ENCODE measurements at places on chromosomes 12 and 14.

DNA sequence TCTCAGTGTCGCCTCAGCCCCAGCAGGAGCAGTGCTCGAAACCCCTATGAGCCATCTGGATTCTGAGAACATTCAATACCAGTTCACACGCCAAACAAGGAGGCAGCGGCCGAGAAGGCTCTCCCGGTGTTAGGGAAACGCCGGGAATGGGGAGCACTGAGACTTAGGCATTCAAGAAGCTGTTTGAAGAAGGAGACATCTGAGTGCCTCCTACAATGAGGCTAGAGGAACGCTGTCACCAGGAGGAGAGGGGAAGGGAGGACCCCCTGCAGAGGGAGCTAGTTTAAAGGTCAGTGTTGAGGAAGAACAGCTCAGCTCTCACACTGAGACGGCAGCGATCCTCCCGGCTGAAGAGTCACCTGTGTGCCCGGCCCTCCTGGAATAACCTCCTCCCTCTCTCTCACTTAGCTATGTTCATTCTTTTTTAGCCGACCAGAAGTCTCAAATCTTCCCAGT is 69.9 kb downstream of the SERPINA3 start:
- DNase-seq = no peak

GRCh38 chr12:106416273-106416672 is 58.7 kb downstream of the POLR3B start:
- DNase-seq = no peak

DNA sequence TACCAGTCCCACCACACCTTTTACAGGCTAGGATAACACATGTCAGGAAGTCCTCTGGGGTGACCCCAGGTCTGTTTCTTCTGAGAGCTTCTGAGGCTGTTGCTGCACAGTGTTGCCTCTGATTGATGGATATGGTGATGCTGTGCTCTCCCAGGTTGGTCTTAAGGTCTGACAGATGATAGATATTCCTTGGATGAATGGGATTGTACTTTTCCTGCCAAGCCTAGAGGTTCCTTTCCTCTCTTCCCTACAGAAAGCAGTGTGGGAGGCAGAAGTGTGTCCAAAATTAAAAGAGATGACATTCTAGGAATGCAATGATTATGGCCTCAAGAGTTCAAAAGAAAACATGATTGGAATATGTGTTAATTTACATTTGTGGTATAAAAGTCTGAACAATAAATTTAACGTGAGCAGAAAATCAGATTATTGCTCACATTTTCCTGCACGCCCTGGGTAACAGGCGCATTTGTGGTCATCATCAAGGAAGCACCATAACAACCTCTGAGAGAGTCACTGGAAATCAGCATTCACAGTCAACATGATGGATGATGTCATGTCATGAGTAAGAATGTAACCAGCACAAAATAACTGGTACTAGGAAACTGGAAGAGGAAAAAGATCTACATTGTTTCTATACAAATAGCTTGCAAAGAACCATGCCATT is 73.7 kb downstream of the BBS10 start:
- DNase-seq = no peak

GRCh38 chr12:101459642-101460346 is 15.3 kb upstream of the SPIC start:
- DNase-seq = no peak

GRCh38 chr12:53612978-53613377 is 13.2 kb downstream of the ATF7 start:
- no peak for DNase-seq

DNA sequence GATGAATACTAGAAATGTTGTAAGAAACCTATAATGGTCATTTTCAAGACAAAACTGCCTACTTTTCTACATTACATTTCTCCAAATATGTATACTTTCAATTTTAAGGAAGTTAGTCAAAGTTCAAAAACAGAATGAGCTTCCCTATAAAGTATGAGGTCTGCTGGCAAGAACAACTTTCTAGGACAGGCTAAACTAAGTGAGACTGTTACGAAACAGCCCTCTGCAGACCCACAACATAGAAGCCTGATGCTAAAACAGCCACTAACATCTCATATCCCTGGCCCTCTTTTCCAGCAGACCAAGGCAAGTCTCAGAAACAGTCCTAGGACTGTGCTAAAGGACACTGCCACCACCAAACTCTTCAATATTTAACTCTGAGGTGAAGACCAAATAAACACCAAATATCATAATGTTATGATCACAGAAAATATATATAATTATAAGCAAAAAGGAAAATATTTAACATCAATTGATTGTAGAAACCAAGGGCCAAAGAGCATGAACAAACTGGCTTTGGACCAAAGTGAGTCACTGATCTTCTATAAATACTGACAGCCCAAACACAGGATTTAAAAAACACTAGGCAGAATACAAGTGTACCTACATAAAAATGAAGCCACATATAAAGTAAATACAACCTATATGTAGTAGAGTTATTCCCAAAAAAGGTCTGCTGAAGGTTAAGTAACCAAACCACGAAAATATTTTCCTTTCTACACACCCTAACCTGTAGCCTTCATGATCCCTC is 27.7 kb downstream of the PPP4R3A start:
- peak; percentile 28 for DNase-seq

GRCh38 chr12:57370072-57370471 is 60.8 kb downstream of the R3HDM2 start:
- DNase-seq = no peak

- DNase-seq = no peak
These were observed 37.6 kb downstream of the CEP83 start for GRCh38 chr12:94421868-94422740.

DNA sequence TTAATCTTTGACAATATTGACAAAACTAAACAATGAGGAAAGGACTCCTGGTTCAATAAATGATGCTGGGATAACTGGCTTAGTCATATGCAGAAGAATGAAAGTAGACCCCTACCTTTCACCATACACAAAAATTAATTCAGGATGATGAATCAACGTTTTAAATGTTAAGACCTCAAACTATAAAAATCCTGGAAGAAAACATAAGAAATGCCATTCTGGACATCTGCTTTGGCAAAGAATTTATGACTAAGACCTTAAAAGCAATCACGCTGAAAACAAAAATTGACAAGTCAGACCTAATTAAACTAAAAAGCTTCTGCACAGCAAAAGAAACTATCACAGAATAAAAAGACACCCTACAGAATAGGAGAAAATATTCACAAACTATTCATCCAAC is 97.4 kb downstream of the LMNTD1 start:
- DNase-seq = no peak

GRCh38 chr14:54329082-54329695 is 67.6 kb upstream of the CDKN3 start:
- peak; percentile 54 for DNase-seq

DNA sequence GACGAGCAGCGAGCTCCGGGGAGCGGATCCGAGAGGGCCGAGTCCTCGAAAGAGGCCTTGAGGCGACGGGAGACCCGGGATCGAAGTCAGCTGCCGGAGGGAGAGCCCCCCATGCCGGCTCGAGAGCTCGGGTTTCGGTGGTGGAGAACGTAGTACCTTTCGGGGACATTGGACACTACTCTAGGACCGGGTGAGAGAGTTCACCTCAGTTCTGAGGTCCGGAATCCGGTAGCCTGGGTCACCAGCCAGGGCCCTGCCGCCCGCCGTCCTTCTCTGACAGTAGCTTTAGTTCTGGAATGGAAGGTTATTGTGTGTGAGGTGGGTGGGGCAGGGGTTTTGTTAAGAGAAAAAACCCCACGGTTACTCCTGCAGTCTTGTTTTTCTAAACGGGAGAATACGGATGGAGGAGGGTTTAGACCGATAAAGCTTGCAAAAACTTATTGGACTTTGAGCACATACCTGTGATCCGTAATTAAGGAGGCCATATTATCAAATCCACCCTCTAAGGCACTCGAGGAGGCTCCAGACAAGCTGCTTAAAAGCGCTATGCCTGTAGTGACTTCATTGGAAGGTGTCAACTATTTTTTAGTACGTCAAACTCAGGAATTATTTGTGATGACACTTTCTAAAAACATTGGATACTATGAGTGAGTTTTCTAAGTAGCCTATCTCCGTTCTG is 765 bp downstream of the SCYL2 start:
- DNase-seq = peak; percentile 55

- DNase-seq = peak; percentile 31
These were observed 64.9 kb downstream of the SPRING1 start for GRCh38 chr12:116672842-116673516.

GRCh38 chr14:22471545-22472121 is 117.4 kb downstream of the DAD1 start:
- DNase-seq = peak; percentile 85

GRCh38 chr12:71780237-71780822 is 25.7 kb downstream of the RAB21 start:
- peak; percentile 88 for DNase-seq

- DNase-seq = no peak
These were observed 763.9 kb upstream of the LRFN5 start for GRCh38 chr14:40842816-40843215.

GRCh38 chr12:2960390-2960956 is 1.3 kb downstream of the TEAD4 start:
- no peak for DNase-seq

- no peak for DNase-seq
These were observed 26.0 kb downstream of the SMUG1 start for GRCh38 chr12:54162741-54163140.

DNA sequence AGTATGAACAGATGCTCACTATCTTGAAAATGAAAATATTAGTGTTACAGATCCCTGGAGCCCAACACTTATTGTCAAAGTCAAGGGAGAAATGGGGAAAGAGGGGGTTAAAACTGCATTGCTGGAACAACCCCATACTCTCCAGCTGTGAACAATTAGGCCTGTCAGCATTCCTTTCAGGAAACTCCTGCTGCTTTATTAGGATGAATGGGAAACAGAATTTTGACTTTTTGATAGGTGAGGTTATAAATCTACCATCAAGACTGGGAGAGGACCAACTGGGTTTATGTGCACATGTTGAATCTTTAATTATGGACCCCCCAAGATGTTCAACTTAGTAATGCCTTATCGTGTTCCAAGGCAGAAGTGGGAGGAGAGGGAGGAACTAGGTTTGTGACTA is 85.0 kb downstream of the TMTC1 start:
- DNase-seq = no peak

GRCh38 chr12:108907839-108908351 is 28.0 kb downstream of the DAO start:
- peak; percentile 40 for DNase-seq

GRCh38 chr12:48985475-48985897 is 7.4 kb downstream of the WNT1 start:
- DNase-seq = no peak

- no peak for DNase-seq
These were observed 90.0 kb upstream of the TMEM263 start for GRCh38 chr12:106865683-106866082.

- DNase-seq = peak; percentile 68
These were observed 48.5 kb upstream of the CSRP2 start for GRCh38 chr12:76927170-76927784.

GRCh38 chr12:48788854-48789775 is at the start of gene ADCY6:
Gene ADCY6, minus strand, starts transcription at chr12:48789089. Its CDS starts 5,655 bp downstream, at chr12:48783434.
- DNase-seq = peak; percentile 37

GRCh38 chr12:6123258-6123657 is 1.2 kb downstream of the VWF start:
- no peak for DNase-seq

GRCh38 chr12:70849265-70849960 is 71.1 kb downstream of the PTPRR start:
- peak; percentile 9 for DNase-seq

DNA sequence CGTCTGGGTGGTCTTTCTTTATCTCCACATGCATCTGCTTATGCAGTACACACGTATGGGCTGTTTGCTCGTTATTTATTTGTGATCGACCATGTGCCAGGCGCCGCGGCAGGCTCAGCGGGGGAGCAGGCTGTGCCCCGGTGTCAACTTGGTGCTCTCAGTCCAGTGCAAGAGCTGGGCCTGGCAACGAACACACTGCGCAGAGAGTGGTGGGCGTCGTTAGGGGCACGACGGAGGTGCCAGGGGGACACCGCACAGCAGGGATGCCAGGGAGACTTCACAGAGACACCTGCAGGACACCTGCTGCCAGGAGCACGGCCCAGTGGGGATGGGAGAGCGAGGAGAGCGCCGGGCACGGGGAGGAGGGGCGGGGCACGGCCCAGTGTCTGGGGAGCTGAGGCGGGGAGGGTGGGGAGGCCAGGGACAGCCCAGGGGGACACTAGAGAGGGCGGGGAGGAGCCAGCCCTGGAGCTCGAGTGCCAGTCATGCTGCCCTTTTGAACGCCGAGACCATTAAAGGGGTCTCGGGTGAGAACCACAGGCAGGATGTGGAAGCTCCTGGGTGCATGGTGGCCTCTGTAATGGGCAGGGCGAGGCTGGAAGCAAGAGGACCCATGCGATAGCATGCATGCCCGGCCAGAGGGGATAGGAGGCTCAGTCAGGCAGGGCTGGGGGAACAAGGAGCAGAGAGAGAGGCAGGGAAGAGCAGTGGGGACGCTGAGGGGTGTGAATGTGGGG is 652 bp upstream of the LRCOL1 start:
- DNase-seq = no peak

DNA sequence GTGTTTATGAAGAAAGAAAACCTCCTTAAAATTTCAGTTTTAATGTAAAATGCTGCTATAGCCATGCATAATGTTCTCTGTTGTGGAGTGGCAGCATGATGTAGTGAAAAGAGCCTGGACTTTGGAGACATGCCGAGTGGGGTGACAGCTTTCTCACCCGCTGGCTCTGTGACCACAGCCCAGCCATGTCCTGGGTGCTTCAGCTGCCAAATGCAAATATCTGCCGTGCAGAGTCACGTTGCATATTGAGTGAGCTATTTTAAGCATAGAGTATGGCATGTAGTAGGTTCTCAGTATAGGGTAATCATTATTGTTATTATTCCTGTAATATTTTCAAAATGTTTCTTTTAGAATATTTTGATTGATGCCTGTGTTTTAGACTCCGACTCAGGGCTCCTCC is 15.5 kb upstream of the TCTN2 start:
- DNase-seq = no peak

DNA sequence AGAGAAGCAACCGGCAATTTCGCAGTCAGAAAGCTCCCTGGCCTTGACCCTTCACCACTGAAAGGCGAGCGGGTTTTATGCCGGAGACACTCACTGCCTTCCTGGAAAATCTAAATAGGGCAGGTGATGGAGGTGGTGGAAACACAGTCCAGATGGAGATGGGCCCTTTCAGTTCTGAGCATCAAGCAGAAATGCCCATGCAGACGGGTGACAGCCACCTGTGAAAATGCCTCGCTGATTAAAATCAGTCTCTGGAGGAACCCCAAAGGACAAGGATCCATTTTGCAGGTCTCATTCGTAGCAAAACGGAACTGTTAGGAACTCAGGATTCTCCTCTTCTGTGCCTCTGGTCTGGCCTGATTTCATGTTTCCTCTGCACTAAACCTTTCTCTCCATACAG is 74.2 kb downstream of the FZD10 start:
- no peak for DNase-seq

GRCh38 chr14:101552786-101553231 is 8.5 kb upstream of the DIO3 start:
- DNase-seq = no peak

- no peak for DNase-seq
These were observed 8.0 kb upstream of the CPNE6 start for GRCh38 chr14:24063263-24063836.

DNA sequence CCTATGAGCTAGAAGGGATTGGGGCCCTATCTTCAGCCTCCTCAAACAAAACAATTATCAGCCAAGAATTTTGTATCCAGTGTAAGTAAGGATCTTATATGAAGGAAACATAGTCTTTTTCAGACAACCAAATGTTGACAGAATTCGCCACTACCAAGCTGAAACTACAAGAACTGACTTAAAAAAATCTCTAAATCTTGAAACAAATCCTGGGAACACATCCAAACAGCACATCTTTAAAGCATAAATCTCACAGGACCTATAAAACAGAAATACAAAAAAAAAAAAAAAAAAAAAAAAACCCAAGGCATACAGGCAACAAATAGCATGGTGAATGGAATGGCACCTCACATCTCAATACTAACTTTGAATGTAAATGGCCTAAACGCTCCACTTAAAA is 41.3 kb upstream of the LMNTD1 start:
- DNase-seq = no peak
